AG20443 (cell line): ENCODE measurements at places on chromosomes 11 and 22.

GRCh38 chr11:9187616-9188015, 77.5 kb downstream of the DENND5A start:
- DNase-seq = no peak

- no peak for DNase-seq
Observed at GRCh38 chr22:19664406-19664805, 49.9 kb upstream of the SEPTIN5 start.

DNA sequence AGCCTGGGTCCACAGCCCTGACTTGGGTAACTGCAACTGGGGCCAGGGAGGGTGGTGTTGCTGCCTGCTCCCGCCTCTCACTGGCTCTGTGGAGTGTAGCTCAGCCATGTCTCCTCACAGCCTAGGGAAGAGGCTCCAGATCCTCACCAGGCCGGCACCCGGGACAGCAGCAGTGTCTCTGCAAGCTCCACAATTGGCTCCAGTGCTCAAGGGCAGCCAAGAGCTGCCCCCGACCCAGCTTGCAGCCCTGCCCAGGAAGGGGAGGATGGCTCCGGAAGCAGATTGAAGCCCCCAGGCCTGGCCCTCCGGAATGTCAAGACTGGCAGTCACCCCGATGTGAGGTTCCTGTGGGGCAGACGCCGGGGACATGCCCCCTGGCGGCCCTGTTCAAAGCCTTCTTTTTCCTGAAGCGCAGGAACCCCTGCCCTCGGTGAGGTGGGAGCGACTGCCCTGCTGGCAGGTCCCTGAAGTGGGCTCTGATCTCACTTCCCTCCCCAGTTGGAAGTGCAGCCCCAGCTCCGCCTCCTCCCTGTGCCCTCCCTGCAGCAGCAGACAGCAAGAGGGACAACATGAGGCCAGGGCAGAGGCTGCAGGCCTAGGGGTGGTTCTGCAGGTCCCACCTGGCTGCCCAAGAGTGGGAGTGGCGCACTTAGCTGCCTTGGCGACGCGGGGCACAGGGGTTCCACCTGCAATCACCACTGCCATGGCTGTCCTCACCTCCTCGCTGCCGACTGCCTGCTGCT, 816.2 kb upstream of the LUZP2 start:
- DNase-seq = no peak

GRCh38 chr11:65260756-65261590, 789 bp upstream of the POLA2 start:
- DNase-seq = no peak

DNA sequence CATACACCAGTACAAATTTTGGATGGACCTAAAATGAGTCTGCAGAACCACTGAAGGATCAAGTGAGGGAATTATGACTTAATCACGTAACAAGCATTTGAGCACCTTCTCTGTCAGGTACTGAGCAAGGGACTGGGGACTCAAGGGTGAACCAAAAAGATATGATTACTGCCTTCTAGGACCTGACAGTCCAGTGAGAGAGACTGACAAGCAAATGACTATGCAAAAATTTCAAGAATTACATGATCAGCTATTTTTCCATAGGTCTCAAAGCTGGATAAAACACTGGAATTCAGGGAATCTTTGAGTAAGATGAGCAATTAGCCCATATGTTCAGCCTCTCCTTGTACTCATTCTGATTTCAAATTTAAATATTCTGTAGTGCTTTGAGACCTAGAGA, 5.2 kb upstream of the STT3A start:
- DNase-seq = no peak

- DNase-seq = no peak
Observed at GRCh38 chr11:41377709-41378394, 81.6 kb downstream of the LRRC4C start.

GRCh38 chr11:47797633-47798032, 30.5 kb upstream of the FNBP4 start:
- DNase-seq = peak; percentile 19

DNA sequence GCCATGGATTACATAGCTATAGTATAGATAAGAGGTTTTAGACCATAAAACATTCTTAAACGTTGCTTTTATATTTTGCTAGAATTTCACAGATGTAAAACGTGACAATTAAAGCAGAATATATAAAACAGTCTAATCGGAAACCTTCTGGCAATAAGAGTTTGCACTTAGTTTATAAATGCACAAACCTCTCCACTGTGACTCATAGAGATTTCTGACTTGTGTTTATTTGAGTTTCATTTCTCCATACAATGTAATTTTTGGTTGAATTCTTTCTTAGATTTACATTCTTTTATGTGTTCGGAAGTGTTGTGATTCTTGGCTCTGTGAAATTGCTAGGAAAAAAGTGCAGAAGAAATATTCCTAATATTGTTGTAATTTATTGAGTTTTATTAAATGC, 288.7 kb upstream of the CTSC start:
- no peak for DNase-seq

- no peak for DNase-seq
Observed at GRCh38 chr22:37370306-37370979, 56.8 kb downstream of the ELFN2 start.

DNA sequence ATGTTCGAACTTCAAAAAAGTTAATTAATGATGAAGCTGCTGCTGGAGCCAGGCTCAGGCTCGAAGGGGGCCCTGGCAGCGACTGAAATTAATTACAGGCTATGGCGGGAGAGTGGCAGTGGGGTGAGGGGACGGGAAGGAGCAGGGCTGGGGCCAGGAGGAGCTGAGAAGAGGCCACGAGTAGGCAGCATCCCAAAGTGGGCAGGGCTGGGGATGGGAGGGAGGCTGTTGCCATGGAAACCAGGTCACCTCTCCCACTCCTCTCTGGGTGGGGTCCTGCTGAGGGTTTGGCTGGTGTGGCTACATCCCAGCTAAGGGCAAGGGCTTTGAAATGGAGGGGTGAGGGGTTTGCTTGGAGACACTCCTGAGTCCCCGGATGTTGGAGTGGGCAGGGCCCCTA, 23.9 kb downstream of the CACNA1I start:
- no peak for DNase-seq

- no peak for DNase-seq
Observed at GRCh38 chr11:134066943-134067885, 1.7 kb upstream of the JAM3 start.

GRCh38 chr11:129141748-129142523, 50.2 kb downstream of the ARHGAP32 start:
- peak; percentile 12 for DNase-seq

DNA sequence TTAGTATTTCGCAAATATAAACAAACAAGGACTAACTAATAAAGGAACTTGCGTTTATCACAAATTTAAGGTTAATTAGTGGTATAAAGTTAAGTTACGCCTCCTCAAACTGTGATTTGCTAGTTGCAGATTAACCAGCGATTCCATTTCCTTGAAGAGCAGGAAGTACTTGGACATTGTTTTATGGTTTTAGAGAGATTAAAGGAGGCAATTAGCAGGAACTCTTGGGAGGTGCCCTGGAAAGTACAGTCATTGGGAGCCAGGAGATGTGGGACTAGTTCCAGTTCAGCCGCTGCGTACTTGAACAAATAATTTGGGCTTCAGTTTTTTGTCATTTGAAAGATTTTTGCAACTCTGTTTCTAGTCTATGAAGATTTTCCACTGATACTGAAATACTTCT, 3.3 kb downstream of the FAM118B start:
- DNase-seq = no peak

DNA sequence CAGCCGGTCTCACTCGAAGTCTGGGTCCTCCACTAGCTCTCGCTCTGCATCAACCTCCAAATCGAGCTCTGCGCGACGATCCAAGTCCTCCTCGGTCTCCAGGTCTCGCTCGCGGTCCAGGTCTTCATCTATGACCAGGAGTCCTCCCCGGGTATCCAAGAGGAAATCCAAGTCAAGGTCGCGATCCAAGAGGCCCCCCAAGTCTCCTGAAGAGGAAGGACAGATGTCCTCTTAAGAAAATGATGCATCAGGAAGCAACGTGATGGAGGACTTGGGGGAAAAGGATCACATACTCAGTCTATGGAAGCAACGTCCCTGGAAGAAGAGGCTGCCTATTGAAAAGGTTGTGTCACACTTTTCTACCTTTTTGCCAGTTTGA, 1.1 kb downstream of the SRSF8 start:
- DNase-seq = no peak

DNA sequence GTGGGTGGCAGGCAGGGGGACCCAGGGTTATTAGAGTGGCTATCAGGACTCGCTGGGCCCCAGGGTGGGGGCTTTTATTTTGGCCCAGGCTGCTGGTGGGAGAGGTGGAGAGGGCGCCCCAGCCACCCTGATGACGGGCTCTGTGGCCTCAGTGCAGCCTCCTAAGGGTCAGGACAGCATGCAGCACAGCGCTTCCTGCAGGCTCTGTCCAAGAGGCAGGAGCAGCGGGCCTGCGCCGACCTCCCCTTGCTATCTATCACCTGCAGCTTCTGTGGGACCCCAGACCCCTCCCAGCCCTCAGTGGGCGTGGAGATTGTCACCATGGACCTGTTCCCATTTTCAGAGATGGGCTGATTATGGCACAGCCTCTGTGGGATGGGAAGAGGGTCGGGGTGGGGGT, 54.3 kb upstream of the PPARA start:
- DNase-seq = no peak

DNA sequence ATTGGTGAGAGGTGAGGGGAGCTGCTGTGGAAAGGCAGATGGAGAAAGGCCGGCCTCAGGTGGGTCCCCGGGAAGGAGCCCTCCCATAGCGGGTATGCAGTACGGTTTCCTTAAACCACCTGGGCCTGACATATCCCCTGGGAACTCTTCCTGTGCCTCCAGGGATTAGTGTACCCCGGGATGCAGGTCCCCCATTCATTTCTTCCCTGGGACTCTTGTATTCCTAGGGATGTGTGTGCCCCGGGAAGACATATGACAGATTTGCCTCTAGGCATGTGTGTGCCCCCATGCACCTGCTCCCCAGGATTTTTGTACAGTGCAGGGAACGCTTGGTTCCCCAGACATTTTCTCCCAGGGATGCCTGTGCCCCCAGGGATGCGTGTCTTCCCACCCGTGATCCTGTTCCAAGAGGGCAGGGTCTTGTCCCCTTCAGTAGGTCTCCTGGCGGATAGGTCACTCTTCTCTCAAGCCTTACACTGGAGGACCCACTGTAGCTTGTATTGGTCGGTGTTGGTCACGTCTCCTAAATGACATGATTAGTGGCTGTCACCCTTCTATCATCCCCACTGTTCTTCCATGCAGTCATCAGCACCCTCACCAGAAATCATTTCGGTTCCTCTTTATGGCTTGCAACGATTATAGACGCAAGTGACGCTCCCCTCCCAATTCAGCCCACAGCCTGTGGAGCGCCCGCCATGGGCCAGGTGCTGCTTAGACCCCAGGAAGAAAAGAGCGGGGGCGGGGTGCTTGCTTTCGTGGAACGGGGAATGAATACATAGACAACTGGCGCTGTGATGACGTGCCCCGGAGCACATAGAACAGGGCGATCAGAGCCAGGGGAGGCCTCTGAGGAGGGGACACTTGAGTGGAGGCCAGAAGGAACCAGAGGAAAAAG, 1.3 kb downstream of the PARVB start:
- DNase-seq = no peak
